Amniotic stem cell (primary cell): ENCODE measurements at places on chromosomes 2 and 18.

- DNase-seq: no peak
These were observed 43.3 kb downstream of the PLEKHB2 start for GRCh38 chr2:131148426-131148825.

DNA sequence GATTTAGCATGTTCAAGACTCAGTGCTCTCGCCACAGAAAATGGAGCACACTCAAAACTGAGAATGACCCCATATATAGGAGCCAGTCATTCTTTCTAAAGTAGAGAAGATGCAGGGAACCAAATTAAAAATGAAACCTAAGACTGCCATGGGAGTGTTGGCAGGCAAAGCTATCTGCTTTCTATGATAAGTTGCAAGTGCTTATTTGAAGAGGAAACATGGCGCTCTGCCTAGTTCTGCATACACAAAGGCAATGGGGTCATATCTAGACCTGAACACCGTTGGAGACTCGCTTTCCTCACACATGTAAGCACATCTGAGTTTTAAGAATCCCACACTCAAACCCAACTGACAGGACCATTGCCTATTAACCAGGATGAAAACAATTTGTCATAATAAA is 292.5 kb downstream of the ALK start:
- no peak for DNase-seq

DNA sequence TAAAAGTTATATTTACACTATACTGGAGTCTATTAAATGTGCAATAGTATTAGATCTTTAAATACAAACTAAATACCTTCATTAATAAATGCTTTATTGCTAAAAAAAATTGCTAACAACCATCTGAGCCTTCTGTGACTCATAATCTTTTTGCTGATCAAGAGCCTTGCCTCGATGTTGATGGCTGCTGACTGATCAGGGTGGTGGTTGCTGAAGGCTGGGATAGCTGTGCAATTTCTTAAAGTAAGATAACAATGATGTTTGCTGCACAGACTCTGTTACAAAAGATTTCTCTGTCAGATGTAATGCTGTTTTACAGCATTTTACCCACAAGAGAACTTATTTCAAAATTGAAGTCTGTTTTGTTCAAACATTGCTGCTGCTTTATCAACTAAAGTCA is 421.4 kb upstream of the CYRIA start:
- DNase-seq: no peak

GRCh38 chr2:10253596-10254372 is 48.9 kb upstream of the HPCAL1 start:
- no peak for DNase-seq

GRCh38 chr18:2087877-2088673 is 483.2 kb downstream of the METTL4 start:
- DNase-seq: no peak

- DNase-seq: no peak
These were observed 11.4 kb upstream of the KCNG2 start for GRCh38 chr18:79786304-79786703.

DNA sequence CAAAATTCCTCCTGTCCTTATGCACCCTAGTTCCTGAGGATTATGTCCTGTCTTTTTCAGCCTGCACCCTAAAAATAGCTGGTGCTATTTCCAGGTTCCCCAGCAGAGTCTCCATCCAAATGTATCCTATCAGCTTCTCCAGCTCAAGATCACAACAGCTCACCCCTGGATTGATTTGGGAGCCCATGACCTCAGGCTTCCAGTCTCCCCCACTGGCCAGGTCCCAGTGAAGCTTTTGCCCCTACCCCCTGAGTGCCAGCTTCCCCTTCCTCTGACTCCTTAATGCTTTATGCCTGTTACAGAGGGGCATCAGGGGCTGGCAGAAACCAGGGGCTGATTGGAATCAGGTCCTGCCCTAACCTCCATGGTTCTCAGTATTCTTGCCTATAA is 76.9 kb upstream of the DAPL1 start:
- no peak for DNase-seq

- no peak for DNase-seq
These were observed 111.8 kb downstream of the EPB41L3 start for GRCh38 chr18:5431836-5432575.

GRCh38 chr2:133765658-133766057 is 197.4 kb upstream of the NCKAP5 start:
- no peak for DNase-seq

GRCh38 chr2:172261292-172261691 is 158.6 kb upstream of the DLX2 start:
- DNase-seq: no peak

DNA sequence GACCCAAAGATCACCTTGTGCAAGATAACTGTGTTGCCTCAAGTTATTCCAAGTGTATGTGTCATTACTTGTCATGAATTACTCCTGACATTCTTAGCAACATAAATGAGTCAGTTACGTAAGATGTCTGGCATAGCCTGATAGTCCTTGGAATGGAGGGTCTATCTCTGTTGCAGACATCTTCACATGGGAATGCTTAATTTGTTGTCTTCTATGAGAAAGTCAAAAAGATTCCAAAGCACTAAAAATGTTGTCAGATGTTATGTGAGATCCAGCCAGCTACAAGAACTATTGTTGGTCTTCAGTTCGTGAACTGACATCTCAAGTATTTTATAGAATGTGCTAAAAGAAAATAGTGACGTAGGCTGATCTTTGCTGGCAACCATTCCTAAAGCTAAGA is 178.2 kb upstream of the RASGRP3 start:
- no peak for DNase-seq

GRCh38 chr2:111019381-111019780 is 101.3 kb upstream of the BCL2L11 start:
- no peak for DNase-seq

GRCh38 chr2:232873292-232873908 is 3.3 kb downstream of the SNORC start:
- DNase-seq: no peak

DNA sequence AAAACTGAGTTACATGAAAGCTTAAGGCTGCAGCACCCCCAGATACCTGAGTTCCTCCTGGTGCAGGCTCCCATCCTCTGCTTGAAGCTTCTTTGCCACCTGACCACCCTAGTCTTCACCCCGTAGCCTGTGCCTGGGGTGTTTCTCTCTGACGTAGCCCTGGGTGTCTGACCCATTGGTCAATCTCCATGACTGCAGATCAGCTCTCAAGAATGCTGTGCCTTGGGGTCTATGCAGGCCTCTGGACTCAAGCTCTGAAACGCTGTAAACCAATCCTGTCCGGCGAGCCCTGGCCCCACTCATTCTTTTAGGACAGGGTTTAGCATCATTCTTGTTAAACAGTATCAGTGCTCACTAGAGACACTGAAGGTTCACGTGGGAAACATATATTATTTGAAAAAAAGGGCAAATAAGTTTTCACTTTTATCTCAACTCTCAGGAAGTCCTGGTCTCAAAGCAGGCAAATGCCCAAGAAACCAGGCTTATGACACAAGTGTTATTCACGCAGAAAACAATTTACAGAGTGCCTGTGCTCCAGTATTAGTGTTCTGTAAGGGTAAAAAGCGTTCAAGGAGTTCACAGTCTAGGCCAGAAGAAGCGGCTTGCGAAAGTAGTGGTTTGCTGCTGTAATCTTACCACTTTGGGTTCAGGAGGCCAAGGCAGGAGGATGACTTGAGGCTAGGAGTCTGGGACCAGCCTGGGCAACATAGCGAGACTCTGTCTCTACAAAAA is 22.8 kb upstream of the PPP4R1 start:
- DNase-seq: no peak
